ENCODE measurements at places on chromosomes 16 and 17.

- DNase-seq, result no peak
Observed at GRCh38 chr16:81625544-81626153, 153.4 kb upstream of the PLCG2 start.

- no peak for DNase-seq
Observed at GRCh38 chr17:42997390-42997983, 732 bp upstream of the RPL27 start.

DNA sequence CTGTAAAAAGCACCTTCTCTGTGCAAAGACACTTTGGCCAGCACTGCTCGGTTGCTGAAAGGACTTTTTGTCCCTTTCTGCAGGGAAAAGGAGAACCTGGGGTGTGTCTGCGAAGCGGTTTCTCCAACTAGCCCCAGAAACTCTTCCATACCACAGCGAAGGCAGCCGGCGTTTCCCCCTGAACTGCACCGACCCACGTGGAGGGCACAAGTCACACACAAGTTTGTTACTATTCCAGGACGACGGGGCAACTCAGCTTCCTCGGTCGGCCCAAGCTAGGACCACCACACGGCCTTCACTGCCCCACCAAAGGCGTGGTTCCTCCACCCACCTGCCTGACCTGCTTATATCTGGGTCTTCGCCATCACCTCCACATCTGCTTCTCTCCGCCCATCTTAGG lies 1.9 kb downstream of the RTN4RL1 start:
- no peak for DNase-seq

- DNase-seq, result no peak
Observed at GRCh38 chr17:33602981-33603380, 309.9 kb upstream of the ASIC2 start.

- no peak for DNase-seq
Observed at GRCh38 chr17:46894476-46895151, 28.3 kb upstream of the GOSR2 start.

- no peak for DNase-seq
Observed at GRCh38 chr16:20612551-20613480, 36.6 kb upstream of the ACSM2B start.
